ENCODE measurements at places on chromosomes 4 and X. TPM values are rescaled to one million over a fixed set of nuclear protein-coding genes. Genes with fewer than 3 reads are reported as not detected.

The DMRTC1B gene
- not detected for total RNA-seq

DNA sequence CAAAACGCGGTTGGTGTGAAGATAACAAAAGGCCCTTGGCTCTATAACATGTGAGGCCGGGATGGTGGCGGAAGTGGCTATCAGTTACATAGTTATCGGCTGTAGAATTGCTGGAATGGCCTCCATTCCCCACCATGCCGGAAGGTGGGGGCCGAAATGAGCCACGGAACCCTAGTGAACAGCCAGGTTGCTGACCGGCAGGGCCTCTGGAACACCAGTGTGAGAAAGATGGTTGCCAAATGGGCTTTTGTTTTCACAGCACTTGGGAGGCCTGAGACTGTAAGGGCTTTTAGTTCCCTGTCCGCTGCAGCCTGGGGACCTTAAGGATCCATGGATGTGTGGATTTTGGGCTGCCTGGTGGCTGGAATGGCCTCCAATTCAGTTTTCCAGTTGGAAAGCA is 23.3 kb upstream of the ARX start:
- no peak overlapping the region for H3K4me3 ChIP-seq
- no peak overlapping the region for H3K27ac ChIP-seq
- no peaks in the 10 kb centered on the region for H3K4me1 ChIP-seq
- H3K36me3 ChIP-seq: no peaks in the 10 kb centered on the region

The SLITRK4 gene
- not detected for total RNA-seq

The RIPPLY1 gene
- not detected for total RNA-seq
